Psoas muscle (tissue), 8 donors: ENCODE measurements at places on chromosomes 12 and 14. TPM values are rescaled to one million over a fixed set of nuclear protein-coding genes. Genes with fewer than 3 reads are reported as not detected.

Gene PDE3A
- 2.1 TPM for total RNA-seq

GRCh38 chr14:53883739-53884138 is 72.9 kb downstream of the BMP4 start:
- no peak for DNase-seq

Gene DNAH10
- total RNA-seq, result 0.59 TPM

Gene PIWIL1
- total RNA-seq, result not detected

Gene GPD1
- total RNA-seq, result 221 TPM

DNA sequence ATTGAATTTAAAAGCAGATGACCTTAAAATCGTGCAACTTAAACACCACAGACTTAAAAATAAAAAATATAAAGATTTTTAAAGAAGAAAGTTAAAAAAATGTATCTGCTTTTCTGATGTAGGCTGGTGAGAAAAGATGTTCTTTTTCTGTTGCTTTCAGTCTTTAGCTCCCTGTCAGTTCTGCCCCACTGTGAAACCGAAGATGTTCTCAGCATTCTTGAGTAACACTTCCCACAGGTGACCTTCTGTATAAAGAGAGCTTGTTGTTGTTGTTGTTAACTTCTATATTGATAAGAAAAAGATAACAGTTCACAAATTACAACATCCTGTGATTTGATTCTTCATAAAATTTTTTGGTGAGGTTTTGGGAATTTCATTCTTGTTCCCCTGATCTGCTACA is 377.9 kb upstream of the RGS6 start:
- no peak for DNase-seq

- DNase-seq, result no peak
Observed at GRCh38 chr14:59570122-59570521, 6.5 kb downstream of the CCDC175 start.

Gene GLTP
- 15.3 TPM for total RNA-seq

Gene FAM186B
- 0.63 TPM for total RNA-seq

Gene TMEM179
- total RNA-seq, result not detected

DNA sequence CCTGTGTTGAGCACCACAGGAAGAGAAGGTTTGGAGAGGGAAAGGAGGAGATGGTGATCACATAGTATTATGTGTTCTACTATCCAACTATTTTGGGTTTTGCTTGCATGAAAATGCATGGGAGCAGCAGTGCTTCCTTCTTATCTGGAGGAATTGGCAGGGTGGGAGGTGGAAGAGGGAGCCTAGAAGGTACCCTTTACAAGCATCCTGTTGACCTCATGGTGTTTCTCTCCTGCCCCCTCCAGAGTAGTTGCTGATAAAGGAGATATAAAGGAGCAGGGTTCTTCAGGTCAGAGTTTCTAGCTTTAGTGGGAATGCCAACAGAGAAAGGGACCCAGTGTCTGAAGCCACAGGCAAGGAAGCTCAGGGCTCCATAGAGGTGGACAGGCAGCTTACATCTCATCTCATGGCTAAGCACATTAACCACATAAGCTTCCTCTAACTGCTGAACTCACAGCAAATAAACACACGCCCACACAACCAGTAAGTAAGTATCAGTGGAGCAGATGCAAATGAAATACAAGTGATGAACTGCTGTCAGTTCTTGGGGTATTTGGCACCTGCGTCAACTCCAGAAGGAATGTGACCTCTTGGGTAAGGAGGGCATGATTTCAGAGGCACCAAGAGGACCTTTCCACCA is 174.2 kb upstream of the SLC38A2 start:
- DNase-seq, result no peak

Gene GPR132
- total RNA-seq, result 0.47 TPM

Gene GYS2
- not detected for total RNA-seq

Gene PLEKHG7
- not detected for total RNA-seq

- no peak for DNase-seq
Observed at GRCh38 chr12:82896979-82897378, 210.3 kb downstream of the TMTC2 start.

DNA sequence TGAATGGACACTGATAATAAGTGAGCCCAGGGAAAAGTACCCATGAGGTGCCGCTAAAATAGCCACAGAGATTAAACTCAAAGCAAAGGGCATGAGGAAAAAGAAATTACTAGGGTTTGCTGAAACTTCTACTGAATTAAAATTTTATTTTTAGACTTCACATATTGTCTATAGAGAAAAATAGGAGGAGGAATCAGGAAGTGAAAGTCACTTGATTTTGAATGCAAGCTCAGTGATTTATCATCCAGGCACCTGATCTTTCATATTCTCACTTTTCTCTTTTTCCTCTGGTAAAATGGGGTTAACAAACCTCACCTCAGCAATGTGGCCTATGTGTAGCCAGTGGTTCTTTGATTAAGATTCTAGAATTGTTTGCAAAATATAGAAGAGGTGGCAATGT is 479.8 kb downstream of the BCL11B start:
- no peak for DNase-seq

DNA sequence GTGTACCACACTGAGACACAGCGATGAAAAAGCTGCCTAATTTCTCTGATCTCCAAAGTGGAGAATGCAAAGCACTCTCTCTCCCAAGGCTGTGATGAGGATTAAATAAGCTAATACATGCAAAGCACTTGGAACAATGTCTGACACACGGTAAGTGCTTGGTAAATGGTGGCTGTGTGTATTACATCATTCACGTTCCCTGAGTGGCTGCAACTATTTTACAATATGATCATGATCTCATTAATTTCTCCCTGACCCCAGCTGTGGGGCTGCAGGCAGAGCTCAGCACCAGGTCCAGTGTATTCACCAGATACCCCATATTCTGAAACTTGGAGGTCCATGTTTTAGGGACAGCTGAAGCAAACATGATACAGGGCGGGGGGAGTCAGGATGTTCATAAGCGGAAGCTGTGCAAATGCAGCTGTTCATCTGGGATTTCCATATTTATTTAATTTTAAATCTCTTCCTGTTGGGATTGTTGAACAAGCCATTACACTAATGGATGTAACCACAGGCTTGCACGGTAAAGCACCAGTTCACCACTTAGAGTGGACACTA is 106.4 kb downstream of the CCDC60 start:
- DNase-seq, result no peak

Gene CMKLR1
- 4.7 TPM for total RNA-seq

- DNase-seq, result no peak
Observed at GRCh38 chr14:24246765-24247212, 4.4 kb upstream of the TINF2 start.

GRCh38 chr12:128468926-128469325 is 202.0 kb downstream of the TMEM132C start:
- no peak for DNase-seq

GRCh38 chr12:120581998-120582397 is 796 bp upstream of the POP5 start:
- DNase-seq, result no peak

Gene LRRK2
- 6.8 TPM for total RNA-seq

DNA sequence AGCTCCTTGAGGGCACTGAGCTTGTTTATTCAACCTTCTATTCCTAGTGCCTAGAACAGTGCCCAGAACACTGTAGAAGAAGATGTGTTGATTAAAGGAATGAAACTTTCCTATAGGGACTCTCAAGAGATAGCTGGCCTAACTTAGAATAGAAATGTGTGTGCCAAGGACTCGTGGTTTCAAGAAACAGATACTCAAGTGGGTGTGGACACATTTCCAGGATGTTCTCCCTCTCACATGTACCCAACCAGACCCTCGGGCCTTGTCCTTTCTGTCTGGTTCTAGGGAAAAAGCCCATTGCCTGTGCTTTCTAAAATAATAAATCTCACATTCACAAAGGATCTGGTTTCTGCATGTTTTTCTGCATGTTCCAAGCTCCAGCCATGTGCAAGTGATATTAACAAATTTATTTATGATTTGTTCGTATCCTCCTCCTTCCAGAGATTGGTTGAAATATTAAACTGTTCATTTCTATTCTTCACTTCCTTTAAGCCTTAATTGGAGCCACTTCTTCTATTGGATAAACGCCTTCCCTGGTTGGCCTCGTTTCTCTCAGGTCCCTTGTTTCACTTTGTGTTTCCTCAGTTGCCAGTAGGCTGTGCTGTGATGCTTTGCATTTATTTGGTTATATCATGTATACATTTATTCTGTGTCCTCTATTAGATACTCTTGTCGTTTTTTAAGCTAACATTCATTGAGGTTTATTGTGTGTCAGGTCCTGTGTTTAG is 89.8 kb downstream of the CRADD start:
- no peak for DNase-seq

DNA sequence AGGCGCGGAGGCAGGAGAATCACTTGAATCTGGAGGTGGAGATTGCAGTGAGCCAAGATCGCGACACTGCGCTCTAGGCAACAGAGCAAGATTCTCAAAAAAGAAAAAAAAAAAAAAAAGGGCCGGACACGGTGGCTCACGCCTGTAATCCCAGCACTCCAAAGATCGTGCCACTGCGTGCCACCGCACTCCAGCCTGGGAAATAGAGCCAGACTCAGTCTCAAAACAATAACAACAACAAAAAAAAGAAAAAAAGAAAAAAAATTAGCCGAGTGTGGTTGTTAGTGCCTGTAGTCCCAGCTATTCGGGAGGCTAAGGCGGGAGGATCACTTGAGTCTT is 470 bp upstream of the RPL6 start:
- DNase-seq, result no peak

Gene GPHN
- 39.7 TPM for total RNA-seq

GRCh38 chr12:70365398-70365647 is 767 bp upstream of the KCNMB4 start:
- DNase-seq, result no peak
